Eye (tissue), 1 donor: ENCODE measurements at places on chromosomes 6 and 20.

DNA sequence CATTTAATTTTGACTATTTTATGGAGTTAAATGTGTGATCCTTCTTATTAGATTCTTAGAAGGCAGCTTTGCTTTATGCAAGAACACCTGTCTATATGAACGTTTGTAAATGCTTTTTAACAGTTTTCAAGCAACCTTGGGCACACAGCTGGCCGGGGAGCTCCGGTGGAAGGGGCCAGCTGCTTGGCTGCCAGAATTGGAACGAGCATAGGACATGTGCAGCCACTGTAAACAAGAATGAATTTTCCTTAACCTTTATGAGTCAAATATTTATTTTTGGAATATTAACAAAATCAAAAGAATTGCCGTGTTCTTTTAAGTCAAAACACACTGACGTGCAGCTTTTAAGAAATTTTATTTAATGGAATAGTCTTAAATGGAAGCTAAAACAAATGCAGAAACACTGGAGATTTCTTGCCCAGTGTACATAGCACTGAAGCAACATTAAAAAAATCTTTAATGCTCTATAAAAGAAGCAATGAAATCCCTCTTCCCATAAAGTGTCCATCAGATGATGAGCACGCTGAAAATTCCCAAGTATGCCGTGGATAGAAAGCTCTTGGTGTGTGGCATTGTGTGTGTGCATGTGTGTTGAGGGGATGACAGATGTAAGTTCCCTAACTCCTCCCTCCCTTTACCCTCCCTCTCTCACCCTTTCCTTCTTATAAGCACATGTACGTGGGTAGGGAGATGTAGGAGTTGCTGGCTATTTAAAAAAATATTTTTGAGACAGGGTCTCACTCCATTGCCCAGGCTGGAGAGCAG, 208.9 kb upstream of the EXOC2 start:
- peak; percentile 18 for DNase-seq

GRCh38 chr6:89527634-89528033, 94.7 kb downstream of the ANKRD6 start:
- DNase-seq, result no peak

DNA sequence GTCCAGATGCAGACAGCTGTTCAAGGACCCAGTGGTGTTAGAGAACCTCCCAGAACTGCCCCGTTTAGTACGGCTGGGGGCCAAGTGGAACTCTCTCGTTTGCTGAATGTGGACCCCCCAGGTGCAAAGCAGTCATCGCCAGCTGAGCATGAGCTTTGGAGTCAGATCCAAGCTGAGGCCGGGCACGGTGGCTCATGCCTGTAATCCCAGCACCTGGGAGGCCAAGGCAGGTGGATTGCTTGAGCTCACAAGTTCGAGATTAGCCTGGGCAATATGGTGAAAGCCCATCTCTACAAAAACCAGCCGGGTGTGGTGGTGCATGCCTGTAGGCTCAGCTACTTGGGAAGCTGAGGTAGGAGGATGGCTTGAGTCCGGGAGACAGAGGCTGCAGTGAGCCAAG, 29.7 kb downstream of the FOXC1 start:
- DNase-seq, result no peak

- DNase-seq, result no peak
These were observed 4.0 kb downstream of the ZBTB2 start for GRCh38 chr6:151387175-151387970.

GRCh38 chr6:130000526-130001421, 17.6 kb upstream of the L3MBTL3 start:
- DNase-seq, result no peak

GRCh38 chr6:159321267-159321666, 152.1 kb downstream of the FNDC1 start:
- no peak for DNase-seq

- peak; percentile 83 for DNase-seq
These were observed 53.3 kb upstream of the KLHL31 start for GRCh38 chr6:53718597-53719460.

DNA sequence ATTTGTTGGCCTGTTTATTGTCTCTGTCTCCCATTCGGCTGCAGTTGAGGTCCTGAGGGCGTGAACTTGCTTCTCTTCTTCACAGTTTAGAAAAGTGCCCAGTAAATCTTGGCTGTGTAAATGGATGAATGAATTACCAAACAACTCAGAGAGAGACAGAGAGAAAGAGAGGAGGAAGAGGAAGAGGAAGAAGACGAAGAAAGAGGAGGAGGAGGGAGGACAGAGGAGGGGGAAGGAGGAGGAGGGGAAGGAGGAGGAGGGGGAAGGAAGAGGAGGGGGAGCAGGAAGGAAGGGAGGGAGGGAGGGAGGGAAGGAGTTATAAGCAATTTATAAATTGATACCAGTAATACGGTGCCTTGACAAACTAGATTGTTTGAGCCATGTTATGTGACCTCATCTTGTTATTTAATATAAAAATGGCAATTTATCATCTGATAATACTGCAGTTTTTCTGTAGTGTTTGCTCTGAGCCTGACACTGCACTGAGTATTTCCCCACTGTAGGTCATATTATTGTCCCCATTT, 18.7 kb downstream of the HCK start:
- DNase-seq, result no peak

DNA sequence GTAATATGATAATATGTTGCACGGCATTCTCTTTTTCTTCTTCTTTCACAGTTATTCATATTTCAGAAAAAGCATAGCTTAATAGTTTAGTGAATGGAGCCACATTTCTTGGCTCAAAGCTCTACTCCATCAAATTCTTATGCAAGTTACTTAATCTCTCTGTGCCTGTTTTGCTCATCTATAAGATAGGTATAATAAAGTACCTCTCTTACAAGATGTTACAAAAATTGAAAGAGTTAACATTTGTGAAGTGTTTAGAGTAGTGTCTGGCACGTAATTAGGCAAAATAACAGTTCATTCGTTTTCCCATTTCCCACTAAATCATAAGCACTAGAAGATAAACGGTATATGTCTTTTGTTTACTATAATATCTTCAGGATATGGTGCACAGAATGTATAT, 1304.4 kb upstream of the EYS start:
- DNase-seq, result no peak

DNA sequence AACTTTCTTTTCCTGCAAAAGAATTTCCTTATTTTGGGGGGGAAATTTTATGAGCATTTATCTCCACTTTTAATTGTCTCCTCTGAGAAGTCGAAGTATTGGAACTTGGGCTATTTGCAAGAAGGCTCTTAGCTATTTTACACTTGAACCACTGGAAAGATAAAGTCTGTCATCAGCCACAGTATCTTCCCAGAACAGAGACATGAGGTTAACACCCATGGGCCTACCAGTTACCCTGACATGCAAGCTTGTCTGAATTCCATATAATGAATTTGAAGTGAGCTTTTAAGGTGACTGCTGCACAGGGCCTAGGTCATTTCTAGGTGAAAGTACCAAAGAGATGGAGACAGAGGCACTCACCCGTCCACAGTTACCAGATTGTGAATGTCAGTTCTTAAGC, 193.1 kb downstream of the SIM1 start:
- no peak for DNase-seq

DNA sequence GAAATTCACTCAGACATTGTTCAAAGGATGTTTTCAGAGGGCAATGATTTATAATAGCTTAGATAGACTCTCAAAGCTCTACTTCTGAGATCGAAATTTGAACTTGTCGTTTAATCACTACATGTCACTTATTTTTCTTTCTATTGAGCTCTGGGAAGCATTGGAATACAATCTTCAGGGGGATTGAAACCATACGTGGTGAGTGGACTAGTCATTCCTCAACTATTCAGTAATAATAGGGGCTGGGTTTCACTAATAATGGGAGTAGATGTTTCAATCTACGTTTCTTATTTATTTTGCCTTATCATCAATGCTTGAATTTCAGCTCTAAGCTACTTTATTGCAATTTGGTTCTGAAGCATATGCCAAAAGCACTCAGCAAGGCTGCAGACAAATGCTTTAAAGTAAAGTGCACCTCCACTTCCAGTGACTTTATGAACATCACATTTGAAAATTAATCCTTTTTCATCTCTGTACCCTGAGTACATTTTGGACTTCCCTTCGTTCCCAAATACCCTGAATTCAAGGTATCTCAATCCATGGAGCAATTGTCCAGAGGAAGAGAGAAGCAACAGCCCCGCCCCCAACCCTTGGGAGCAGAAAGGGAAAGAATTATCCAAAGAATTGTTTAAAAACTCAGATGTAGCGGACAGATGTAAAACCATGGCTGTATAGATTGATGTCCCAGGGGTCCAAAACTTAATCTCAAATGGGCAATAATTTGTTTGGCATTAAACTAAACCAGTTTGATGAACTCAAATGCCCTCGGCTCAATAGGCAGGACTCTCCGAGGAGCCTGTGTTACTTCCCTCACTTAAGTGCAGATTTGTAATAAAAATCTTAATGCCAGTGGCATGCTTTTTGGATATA, 68.1 kb downstream of the HFE start:
- peak; percentile 93 for DNase-seq

GRCh38 chr6:41577356-41578216, 31.4 kb downstream of the FOXP4 start:
- no peak for DNase-seq

GRCh38 chr6:27679964-27680694, 207.2 kb upstream of the ZNF184 start:
- peak; percentile 60 for DNase-seq

DNA sequence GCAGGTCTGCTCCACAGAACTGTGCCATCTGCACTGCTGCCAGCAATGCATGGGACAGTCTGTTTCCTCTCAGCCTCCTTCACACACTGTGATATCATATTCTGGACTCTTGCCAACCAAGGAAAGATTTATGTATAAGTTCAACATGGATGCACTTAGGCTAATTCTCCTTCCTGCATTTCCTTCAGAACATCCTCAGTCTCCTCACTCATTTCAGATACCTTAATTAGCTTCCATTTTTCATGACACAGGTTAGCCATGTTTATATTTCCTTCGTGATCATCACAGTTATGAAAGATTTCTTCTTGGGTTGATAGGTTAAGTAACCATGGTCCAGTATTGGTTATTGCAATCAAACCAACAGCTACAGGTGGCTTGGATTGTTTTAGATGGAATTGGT, 46.4 kb upstream of the DDR1 start:
- DNase-seq, result no peak

- peak; percentile 73 for DNase-seq
These were observed 10.1 kb downstream of the CDC5L start for GRCh38 chr6:44397424-44398164.

DNA sequence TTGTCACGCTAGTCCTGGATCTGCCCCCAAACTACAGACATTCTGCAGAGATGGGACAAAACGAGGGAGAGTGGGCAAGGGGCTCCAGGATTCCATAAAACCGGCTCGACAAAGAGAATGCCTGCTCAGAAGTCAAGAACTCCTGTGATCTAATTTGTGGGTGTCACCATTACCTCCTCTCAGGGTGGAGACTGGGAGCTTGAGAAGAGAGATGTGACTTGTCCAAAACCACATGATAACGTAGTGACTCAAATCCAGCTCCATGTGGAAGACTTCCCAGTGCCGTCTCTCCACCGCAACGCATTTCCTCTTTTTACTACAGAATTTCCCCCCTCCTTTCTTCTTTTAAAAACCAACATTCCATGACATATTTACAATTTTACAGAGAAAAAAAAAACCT, 44.3 kb downstream of the TRERF1 start:
- no peak for DNase-seq

DNA sequence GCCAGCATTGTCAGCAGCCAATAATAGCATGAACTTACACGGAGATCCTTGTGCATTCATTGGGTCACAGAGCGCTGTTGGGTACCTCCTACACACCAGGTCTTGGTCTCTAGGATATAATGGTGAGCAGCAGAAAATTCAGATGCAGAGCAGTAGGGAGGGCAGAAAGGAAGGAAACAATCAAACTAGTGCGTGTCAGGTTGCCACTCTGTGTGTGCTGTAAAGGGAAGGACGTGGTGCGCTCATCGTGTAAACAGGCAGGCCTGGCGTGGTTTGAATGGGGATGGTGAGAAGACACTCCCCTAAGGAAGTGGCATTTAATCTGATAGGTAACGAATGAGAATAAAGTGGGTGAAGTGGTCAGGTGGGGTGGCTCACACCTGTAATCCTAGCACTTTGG, 336.4 kb downstream of the CDH26 start:
- DNase-seq, result no peak

GRCh38 chr20:49573900-49574416, 6.0 kb upstream of the PTGIS start:
- DNase-seq, result no peak

DNA sequence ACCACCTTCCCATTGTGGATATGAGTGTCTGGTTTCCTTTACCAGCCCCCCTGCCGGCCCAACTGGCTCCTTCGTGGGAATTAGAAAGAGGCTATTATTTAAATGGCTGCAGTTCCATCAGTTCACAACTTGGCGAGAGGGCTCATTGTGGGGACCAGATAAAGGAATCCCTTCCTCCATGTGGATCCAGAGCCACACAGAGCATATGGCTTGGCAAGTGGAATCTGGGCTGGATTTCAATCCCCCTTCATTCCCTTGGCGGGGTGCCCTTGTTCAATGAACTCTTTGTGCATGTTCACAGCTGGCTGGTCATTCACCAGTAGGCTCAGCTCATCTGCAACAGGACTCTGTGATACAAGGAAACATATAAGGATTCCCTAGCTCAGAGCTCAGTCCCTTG, 140.6 kb downstream of the OPN5 start:
- peak; percentile 56 for DNase-seq

DNA sequence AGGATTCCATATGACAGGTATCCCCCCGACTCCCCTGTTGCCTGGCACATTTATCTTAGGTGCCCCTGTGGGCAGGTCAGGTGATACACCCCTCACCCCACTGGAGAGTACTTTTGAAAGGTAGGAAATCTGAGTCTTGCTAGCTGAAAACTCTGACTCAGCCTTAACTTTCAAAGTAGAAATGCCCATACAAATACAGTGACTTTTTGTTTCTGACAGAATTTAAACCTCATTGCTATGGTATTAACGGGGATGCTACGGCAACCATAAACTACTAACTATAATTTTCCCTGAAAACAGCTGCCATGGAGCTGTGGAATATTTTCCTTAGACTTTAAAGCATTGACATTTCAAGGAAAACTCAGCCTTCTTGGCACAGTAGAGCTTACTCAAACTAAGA, 536.0 kb downstream of the RFPL4B start:
- no peak for DNase-seq

GRCh38 chr6:18087396-18088165, 34.9 kb downstream of the NHLRC1 start:
- DNase-seq, result no peak
